ENCODE measurements at places on chromosomes 5 and 9. TPM values are rescaled to one million over a fixed set of nuclear protein-coding genes. Genes with fewer than 3 reads are reported as not detected.

The TRIM36 gene
- total RNA-seq: 17.3 TPM

- H3K27me3 ChIP-seq: no peaks in the 10 kb centered on the region
- H3K4me3 ChIP-seq: no peak overlapping the region
- no peaks in the 10 kb centered on the region for H3K4me1 ChIP-seq
- H3K27ac ChIP-seq: peak overlapping the region; percentile 30
- no peaks in the 10 kb centered on the region for H3K36me3 ChIP-seq
Measured at GRCh38 chr9:127104581-127105311, 17.7 kb downstream of the ANGPTL2 start.

DNA sequence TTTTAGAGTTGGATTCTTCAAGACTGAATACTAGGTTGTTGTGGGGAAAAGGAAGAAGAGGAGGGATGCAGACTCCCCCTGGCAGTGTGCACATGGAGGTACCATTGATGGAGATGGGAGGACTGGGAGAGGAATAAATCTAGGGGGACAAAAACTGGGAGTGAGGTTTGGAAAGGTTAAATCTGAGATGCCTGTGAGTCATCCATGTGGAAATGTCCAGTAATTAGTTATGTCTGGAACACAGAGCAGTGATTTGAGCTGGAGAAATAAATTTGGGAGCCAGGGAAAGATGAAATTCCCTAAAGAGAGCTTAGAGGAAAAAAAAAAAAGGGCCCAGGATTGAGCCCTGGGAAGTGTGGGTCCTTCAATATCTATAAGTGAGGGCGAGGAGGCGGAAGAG is 8.0 kb upstream of the CCIN start:
- peaks cover 27% of the 10 kb centered on the region for H3K36me3 ChIP-seq
- no peaks in the 10 kb centered on the region for H3K27me3 ChIP-seq
- no peak overlapping the region for H3K4me3 ChIP-seq
- H3K27ac ChIP-seq: no peak overlapping the region
- H3K4me1 ChIP-seq: peaks cover 14% of the 10 kb centered on the region

The ECPAS gene
- total RNA-seq: 67.6 TPM

DNA sequence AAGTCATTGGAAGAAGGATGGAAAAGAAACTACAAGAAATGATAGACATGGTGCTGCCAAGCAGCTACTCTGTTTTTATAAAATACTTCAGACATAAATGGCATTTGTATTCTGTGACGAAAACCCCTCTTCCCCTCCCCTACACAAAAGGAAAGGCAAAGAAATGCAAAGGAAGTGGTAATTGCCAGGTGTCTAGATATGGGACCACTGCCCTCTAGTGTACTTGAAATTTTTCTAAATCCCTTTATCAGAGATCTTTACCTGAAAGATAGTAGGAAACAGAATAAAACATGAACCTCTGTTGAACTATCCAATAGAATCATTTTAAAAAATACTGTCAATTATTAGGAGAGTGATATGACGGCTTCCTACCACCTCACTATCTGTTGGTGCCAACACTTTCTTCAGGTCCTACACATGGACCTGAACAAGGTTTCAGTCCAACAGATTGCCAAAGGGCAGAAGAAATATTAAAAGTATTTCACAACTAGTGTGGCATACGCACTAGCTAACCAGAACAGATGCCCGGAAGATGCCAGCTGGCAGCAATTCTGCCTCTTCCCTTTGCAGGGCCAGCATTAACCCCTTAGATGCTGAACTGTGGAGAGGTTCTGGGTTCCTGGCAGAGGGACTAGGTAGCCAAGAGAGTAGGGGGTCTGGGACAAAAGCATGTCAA is 104.1 kb downstream of the TSSK1B start:
- no peaks in the 10 kb centered on the region for H3K27me3 ChIP-seq
- no peaks in the 10 kb centered on the region for H3K36me3 ChIP-seq

DNA sequence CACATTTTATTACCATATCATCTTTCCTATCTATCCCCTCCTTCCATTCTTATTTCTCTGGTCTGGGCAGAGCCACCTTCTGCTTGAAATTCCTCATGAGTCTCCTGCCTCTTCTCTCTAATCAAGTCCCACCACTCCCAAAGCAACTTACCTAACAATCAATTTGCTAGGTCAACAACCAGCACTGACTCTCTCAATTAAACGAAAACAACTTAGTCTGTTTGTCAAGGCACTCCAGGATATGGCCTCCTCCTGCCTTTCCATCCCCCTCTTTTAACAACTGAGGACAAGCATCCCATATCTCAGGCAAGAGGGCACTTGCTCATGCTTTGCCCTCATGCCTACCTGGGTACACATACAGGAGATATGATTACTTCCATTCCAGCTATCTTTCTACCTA is 47.4 kb downstream of the HCN1 start:
- peaks cover 6% of the 10 kb centered on the region for H3K4me1 ChIP-seq
- H3K4me3 ChIP-seq: no peak overlapping the region
- H3K36me3 ChIP-seq: no peaks in the 10 kb centered on the region
- DNase-seq: no peak
- H3K27me3 ChIP-seq: peaks cover 7% of the 10 kb centered on the region
- no peak overlapping the region for H3K27ac ChIP-seq

DNA sequence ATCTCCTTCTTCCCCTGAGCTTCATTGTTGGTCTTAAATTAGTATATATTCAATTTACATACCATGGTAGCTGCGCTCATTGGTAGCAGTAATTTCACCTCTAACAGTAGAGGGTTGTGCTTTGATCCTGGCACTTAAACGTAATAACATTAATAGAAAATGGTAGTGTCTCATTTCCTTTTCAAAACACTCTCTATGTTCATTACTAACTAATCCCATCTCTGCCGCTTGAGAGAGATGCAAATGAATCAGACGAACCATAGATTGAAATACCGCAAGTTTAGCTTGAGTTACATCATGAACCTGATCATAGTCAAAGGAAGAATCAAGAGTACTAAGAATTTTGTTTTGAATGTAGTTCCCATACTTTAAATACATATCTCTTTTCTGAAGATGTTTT is 2.2 kb downstream of the THBS4 start:
- no peak overlapping the region for H3K27ac ChIP-seq
- DNase-seq: no peak
- no peaks in the 10 kb centered on the region for H3K36me3 ChIP-seq

GRCh38 chr9:130927338-130927737 is 11.7 kb downstream of the FIBCD1 start:
- DNase-seq: no peak
- no peaks in the 10 kb centered on the region for H3K4me1 ChIP-seq
- no peaks in the 10 kb centered on the region for H3K36me3 ChIP-seq
- no peak overlapping the region for H3K27ac ChIP-seq
- H3K27me3 ChIP-seq: no peaks in the 10 kb centered on the region

DNA sequence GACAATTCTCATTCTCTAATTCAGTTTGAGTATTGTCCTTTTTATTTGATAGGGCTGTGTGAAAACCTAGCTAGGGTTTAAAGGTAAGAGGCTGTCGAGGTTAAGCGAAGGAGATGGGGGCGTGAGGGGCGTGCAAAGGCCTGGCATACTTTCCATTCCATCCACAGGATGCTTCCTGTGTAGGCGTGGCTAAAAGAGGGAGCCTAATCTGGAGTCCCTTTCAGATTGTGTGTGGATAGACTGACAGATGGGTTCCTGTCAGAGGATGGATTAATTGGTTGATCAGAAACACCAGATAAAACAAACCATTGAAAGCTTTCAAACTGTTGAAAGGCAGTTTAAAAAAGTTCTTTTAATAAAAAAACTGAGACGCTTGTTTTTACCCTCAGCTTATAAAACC is 1.1 kb upstream of the ELL2 start:
- H3K27ac ChIP-seq: no peak overlapping the region
- peaks cover 12% of the 10 kb centered on the region for H3K4me1 ChIP-seq
- H3K4me3 ChIP-seq: peak overlapping the region; percentile 96
- DNase-seq: peak; percentile 87
- H3K36me3 ChIP-seq: peaks cover under 1% of the 10 kb centered on the region
- H3K27me3 ChIP-seq: no peaks in the 10 kb centered on the region

The TAF1L gene
- total RNA-seq: not detected

The MSMP gene
- 0.74 TPM for total RNA-seq

DNA sequence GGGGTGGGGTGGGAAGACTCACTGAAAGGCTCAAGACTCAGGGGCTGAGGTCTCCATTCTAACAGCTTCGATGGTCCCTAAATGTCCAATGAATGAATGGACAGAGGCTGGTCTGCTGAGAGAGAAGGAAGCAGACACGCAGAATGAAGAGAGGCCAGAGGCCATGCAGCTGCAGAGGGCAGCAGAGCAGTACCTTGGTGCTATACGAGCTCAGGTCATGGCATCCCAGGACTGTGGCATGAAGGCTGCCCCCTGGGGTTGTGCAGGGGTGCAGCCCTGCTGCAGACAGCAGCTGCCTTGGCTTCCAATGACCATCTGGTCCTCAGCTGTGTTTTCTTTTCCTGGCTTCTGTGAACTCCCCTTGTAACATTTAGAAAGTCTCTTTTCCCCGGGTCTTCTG is 15.2 kb upstream of the CORO2A start:
- no peaks in the 10 kb centered on the region for H3K27me3 ChIP-seq
- no peak overlapping the region for H3K4me3 ChIP-seq
- H3K27ac ChIP-seq: no peak overlapping the region
- H3K4me1 ChIP-seq: no peaks in the 10 kb centered on the region
- H3K36me3 ChIP-seq: peaks cover 17% of the 10 kb centered on the region

The LVRN gene
- total RNA-seq: 0.09 TPM

DNA sequence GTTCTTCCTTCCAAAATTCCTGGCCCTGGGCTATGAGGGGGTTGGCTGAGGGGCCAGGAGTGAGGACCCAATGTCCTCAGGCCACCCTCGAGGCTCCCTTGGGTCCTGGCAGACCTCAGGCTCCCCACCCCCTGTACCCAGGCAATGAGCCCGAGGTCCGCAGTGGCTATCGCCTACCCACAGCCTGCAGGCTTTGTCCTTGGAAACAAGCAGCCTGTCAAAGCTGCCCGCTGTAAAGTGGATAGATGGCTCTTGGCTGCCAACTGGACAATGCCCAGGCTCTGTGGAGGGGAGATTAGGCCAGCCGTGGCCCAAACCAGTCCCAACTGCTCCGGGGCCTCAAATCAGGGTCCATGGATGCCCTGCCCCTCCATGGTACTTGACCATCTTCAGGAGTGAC is 2.2 kb upstream of the ADGRD2 start:
- peaks cover 6% of the 10 kb centered on the region for H3K4me1 ChIP-seq
- H3K4me3 ChIP-seq: no peak overlapping the region
- H3K36me3 ChIP-seq: no peaks in the 10 kb centered on the region

DNA sequence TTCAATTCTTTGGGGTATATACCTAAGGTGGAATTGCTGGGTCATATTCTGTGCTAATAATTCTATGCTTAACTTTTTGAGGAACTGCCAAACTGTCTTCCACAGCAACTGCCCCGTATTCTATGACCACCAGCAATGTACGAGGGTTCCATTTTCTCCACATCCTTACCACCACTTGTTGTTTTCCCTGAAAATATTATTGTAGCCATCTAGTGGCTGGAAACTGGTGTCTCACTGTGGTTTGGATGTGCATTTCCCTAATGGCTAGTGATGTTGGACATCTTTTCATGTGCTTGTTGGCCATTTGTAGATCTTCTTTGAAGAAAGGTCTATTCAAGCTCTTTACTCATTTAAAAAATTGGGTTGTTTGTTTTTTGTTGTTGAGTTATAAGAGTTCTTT is 30.7 kb downstream of the MSX2 start:
- no peak for DNase-seq
- H3K36me3 ChIP-seq: no peaks in the 10 kb centered on the region
- H3K27me3 ChIP-seq: peaks cover 38% of the 10 kb centered on the region
- H3K4me1 ChIP-seq: no peaks in the 10 kb centered on the region
- H3K27ac ChIP-seq: no peak overlapping the region
- no peak overlapping the region for H3K4me3 ChIP-seq

GRCh38 chr9:96382175-96382574 is 1.3 kb downstream of the SLC35D2 start:
- H3K4me3 ChIP-seq: peak overlapping the region; percentile 88
- H3K4me1 ChIP-seq: peaks cover 3% of the 10 kb centered on the region
- H3K36me3 ChIP-seq: peaks cover 18% of the 10 kb centered on the region
- no peaks in the 10 kb centered on the region for H3K27me3 ChIP-seq
- no peak overlapping the region for H3K27ac ChIP-seq

GRCh38 chr5:6631441-6631840 is 1.4 kb downstream of the NSUN2 start:
- no peak for DNase-seq
- H3K36me3 ChIP-seq: peaks cover 50% of the 10 kb centered on the region
- no peaks in the 10 kb centered on the region for H3K27me3 ChIP-seq
- no peak overlapping the region for H3K27ac ChIP-seq
- H3K4me3 ChIP-seq: peak overlapping the region; percentile 91

- H3K27me3 ChIP-seq: peaks cover 42% of the 10 kb centered on the region
- no peaks in the 10 kb centered on the region for H3K36me3 ChIP-seq
- peak overlapping the region; percentile 78 for H3K4me3 ChIP-seq
- DNase-seq: peak; percentile 82
- H3K4me1 ChIP-seq: peaks cover 3% of the 10 kb centered on the region
Measured at GRCh38 chr5:163565931-163566608, 60.7 kb downstream of the MAT2B start.

DNA sequence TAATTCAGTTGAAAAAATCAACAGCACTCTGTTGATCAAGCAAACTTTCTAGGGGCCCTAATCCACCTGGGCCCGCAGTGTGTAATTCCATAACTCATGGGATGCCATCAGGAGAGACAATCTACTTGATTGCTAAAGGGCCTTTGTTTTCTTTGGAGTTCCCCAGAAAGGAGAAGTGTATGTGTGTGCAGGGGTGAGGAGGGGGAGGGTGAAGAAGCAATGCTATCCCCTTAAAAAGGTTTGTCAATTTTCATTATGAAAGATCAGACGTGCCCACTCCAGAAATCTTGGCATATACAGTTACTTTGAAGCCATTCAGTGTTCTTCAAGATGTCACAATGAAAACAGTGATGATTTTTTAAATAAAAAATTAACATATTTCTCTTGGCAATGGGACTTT is 6.2 kb downstream of the PARP8 start:
- no peak overlapping the region for H3K27ac ChIP-seq
- H3K27me3 ChIP-seq: no peaks in the 10 kb centered on the region
- H3K4me1 ChIP-seq: peaks cover 16% of the 10 kb centered on the region
- no peak for DNase-seq
- H3K36me3 ChIP-seq: no peaks in the 10 kb centered on the region
- no peak overlapping the region for H3K4me3 ChIP-seq

The SLC6A7 gene
- total RNA-seq: not detected

- no peaks in the 10 kb centered on the region for H3K27me3 ChIP-seq
- H3K4me1 ChIP-seq: no peaks in the 10 kb centered on the region
- no peaks in the 10 kb centered on the region for H3K36me3 ChIP-seq
- H3K4me3 ChIP-seq: no peak overlapping the region
- H3K27ac ChIP-seq: no peak overlapping the region
Measured at GRCh38 chr5:27129926-27130325, 91.5 kb upstream of the CDH9 start.

- DNase-seq: peak; percentile 56
- H3K36me3 ChIP-seq: no peaks in the 10 kb centered on the region
- no peak overlapping the region for H3K27ac ChIP-seq
- no peak overlapping the region for H3K4me3 ChIP-seq
- no peaks in the 10 kb centered on the region for H3K27me3 ChIP-seq
Measured at GRCh38 chr5:160360310-160360709, 10.1 kb downstream of the C1QTNF2 start.

The IL33 gene
- 0.97 TPM for total RNA-seq

The MORN5 gene
- not detected for total RNA-seq

- no peaks in the 10 kb centered on the region for H3K36me3 ChIP-seq
- DNase-seq: no peak
- H3K4me3 ChIP-seq: no peak overlapping the region
- H3K27me3 ChIP-seq: no peaks in the 10 kb centered on the region
Measured at GRCh38 chr5:40033411-40033810, 608.6 kb upstream of the DAB2 start.

The DNM1 gene
- total RNA-seq: 92.3 TPM

The CNTNAP3B gene
- total RNA-seq: 5.8 TPM

- H3K4me3 ChIP-seq: no peak overlapping the region
- no peaks in the 10 kb centered on the region for H3K36me3 ChIP-seq
- no peaks in the 10 kb centered on the region for H3K4me1 ChIP-seq
- H3K27me3 ChIP-seq: no peaks in the 10 kb centered on the region
Measured at GRCh38 chr5:19903611-19904010, 84.4 kb downstream of the CDH18 start.

The IFNA13 gene
- total RNA-seq: not detected
